ENCODE measurements at places on chromosomes 11 and 22.
A peak's percentile ranks its signal among the peaks of the same experiment; 100 is the strongest.

- no peak for DNase-seq
Observed at GRCh38 chr11:79960461-79960860, 519.6 kb upstream of the TENM4 start.

GRCh38 chr11:112226831-112227401 is 688 bp downstream of the PTS start:
- no peak for DNase-seq

DNA sequence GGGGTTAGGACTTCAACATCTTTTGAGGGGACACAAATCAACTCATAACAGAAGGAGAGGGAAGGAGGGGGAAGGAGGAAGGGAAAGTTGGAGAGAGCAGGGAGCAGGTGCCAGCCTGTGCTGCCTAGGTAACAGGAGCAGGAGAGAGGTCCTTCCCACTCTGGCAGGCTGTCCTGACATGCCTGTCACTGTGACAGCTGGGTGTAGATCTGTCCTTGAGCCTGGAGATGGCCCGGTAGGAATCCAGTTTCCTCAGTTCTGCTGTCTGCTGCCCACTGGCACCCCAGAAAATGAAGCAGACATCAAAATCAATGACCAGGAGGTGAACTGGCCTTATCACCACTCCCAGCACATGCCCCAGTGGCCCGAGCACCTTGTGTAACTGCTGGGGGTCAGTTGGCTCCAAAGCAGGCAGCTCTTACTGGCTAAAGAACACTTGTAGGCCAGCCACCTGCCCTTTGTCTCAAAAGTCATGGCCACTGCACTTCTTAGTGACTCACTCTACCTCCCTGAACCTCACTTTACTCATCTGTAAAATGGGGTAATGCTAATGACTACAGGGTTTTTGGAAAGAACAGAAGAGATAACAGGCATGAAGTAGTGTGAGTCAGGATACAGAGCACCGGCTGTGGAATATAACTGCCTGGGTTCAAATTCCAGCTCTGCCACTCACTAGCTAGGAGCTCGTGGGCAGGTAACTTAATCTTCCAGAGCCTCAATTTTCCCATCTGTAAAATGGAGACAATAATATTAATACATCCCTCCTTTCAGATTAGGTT is 8.0 kb upstream of the TSPAN18 start:
- DNase-seq: no peak

GRCh38 chr11:47552056-47552565 is 821 bp downstream of the CELF1 start:
- peak; percentile 47 for DNase-seq

GRCh38 chr11:69167916-69168691 is 12.4 kb downstream of the SMIM38 start:
- DNase-seq: no peak

Measured in activated CD4-positive, alpha-beta T cell treated with anti-CD3 and anti-CD28 coated beads for 36 hours (primary cell).